ENCODE measurements at places on chromosomes 6 and 20.

DNA sequence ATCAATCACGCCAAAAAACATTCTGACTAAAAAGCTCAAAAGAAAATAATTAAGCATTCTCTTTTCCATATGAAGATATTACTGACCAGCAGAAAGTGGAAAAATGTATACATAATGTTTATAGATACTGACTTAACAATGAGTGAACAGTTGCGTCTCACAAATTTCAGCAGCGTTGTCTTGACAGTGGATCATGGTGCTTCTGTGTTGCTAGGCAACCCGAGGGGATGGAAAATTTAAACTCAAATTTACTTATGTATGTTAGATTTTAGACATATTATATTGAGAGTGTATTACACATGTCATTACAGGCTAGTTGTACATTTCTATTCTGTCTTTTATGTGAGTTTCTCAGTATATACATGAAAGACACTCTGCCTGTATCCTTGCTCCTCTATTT, 110.2 kb downstream of the LAMA2 start:
- DNase-seq = no peak

DNA sequence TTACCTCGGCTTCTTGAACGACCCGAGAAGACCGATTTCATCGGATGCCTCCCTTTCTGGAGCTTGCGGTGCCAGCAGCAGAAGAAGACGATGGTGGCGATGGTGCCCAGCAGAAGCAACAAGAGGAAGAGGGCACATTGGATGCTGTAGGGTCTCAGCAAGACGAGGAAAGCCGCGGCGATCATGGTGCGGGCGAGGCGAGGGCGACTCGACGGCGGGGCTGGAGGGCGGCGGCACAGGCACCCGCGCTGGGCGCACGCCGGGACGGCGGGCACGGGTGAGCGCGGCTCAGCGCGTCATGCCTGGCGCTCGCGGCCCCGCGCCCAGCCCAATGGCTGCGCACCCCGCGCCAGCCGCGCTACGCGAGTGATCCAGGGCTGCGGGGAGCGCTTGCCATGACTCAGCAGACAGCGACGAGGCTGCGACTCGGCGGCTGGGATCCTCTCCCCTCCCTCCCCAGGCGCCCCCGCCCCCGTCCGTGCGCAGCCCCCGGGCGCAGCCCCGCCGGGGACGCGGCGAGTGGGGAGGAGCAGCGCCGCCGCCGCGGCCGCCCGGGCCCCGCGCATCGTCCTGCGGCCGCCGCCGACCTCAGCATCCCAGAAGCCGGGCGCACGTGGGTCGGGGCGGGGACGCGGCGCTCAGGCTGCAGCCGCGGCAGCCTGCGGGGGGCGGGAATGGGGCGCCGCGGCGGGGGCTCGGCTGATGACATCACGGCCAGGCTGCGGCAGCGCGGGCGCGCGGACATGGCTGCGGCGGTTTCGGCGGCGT, at the start of gene BEND6:
TSS of gene BEND6 (plus strand) at position 705 of the 768 bp plus-strand sequence. CDS start 26,704 bp downstream, outside the sequence.
- DNase-seq = no peak

DNA sequence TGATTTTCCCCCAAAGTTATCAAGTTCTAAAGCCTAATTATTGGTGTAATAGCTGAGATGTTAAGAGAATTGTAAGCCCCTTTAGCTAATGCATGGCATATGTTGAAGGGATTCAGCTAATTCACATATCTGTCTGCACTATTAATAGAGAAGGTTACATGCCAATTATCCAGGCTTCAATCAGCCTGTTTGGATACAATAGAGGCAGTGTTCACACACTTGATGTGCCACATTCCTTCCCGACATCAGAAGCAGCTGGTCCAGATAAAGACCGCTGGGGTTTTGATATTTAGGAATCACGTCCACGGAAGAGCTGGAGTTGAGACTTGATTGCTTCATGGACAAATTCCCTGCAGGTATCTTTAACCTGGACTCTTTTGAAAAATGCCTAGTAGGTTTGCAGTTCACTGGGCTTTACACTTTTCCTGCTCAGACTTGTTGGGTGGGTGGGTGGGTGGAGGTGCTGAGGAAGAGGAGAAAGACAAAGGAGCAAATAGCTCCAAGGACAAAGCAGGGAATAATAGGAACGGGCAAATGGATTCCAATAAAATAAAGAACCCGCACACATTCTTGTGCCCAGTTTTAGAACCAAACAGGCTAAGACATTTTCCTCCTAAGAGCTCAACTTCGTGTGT, 142.6 kb upstream of the ZNF217 start:
- no peak for DNase-seq

DNA sequence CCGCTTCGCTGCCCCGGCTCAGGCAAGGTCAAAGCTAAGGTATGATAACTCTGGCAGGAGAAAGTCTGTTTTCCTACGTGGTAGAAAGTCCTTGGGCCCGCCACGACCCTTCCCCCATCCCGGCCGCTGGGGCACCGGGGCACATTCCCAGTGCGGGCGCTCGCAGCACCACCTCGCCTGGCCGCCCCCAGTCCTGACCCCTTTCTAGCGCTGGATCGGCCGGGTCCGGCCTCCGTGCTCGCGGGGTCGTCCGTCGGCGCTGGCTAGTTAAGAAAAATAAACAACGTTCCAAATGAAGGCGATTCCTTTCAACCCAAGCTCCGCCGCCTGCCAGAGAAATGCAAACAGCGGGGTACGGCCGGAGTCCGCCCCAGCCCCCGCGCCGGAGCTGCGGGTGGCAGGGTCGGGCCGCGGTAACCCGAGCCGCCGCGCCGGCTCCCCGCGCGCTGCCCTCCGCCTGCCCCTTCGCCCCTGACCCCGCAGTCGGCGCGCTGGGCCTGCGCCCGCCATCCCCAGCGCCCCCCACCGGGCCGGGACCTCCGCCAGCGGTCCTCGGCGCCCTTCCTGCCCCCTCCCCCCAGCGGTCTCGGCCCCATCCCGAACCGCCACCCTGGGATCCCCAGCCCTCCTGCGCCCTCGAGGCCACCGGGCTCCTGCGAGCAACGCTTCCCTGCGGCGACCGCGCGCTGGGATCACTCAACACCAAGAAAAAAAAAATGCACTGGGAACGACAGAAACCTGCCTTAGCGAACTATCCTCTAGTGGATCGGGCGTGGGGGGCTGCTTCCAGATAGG, 37.6 kb downstream of the NCR2 start:
- no peak for DNase-seq

GRCh38 chr20:6178537-6178936, 55.7 kb upstream of the FERMT1 start:
- no peak for DNase-seq

DNA sequence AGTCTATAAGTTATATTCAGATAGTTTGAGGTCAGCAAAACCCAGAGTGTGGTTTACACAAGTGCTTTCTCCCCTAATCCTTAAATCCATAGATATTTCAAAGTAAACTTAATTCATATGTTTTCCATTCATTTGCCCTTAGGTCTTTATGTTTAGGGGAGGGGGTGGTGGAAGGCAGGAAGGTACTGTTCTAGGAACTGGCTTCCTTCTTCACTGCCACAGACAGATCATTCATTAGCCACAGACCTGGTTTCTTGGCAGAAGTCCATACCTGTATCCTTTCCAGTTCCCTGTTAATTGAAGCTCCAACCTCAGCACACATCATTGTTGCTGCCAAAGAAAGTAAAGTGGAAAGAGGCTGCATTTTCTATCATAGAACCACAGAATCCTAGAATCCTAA, 123.0 kb downstream of the AIG1 start:
- DNase-seq = no peak

DNA sequence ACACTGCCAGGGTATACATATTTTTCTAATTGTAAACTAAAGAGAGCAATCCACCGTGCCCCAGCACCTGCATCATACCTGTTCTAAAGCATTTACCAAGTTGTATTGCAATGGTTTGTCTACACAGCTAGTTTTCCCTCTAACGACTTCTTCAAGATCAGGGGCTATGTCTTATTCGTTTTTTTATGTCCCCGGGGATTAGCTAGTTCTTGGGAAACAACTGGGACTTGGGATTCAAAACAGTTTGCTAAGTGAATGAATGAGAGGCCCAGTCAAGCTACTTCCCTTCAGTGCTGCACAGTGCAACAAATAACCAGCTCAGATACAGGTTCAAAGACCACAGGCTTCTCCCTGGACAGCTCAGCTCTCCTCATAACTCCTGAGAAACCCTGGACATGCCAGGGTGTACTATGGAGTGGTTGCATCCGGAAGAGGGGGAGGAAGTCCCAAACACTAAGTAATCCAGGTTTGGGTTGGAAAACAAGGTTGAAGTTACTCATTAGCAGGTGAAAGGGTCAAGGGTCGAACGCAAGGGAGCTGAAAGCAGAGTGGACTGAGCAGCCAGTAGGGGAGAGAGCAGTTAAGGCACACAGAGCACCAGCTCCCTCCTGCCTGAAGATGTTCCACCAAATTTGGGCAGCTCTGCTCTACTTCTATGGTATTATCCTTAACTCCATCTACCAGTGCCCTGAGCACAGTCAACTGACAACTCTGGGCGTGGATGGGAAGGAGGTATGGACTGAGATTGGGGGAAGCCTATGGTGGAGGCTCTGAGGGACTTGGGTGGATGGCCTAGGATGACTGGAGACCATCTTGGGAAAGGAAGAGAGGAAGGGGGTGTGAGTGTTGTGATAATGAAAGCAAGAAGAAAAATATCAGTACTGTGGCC, at the start of gene APOM:
TSS of gene APOM (plus strand) at position 546 of the 889 bp plus-strand sequence. CDS start at position 619, 73 bp downstream.
- no peak for DNase-seq

- DNase-seq = no peak
Measured at GRCh38 chr6:127267646-127268625, 1.3 kb downstream of the RNF146 start.

GRCh38 chr20:45037050-45037449, 63.9 kb downstream of the KCNS1 start:
- DNase-seq = no peak

DNA sequence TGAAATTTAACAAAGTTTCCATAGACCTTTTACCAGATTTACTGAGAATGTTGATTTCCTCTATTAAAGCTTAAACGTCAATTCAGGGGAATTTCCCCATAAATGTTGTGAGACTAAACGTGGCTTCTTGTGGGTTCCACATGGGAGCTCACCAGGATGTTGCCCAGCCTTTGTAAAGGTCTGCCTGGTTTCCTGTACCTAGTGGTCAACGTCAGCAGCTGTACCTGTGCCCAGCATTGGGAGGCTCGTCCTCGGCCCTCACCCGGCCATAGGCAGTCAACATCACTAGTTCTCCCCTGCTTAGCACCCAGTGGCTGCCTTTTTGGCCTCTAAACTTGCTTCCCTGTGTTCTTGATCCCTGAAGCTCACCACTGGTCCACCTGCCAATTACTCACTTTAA, 22.1 kb upstream of the CD83 start:
- no peak for DNase-seq

DNA sequence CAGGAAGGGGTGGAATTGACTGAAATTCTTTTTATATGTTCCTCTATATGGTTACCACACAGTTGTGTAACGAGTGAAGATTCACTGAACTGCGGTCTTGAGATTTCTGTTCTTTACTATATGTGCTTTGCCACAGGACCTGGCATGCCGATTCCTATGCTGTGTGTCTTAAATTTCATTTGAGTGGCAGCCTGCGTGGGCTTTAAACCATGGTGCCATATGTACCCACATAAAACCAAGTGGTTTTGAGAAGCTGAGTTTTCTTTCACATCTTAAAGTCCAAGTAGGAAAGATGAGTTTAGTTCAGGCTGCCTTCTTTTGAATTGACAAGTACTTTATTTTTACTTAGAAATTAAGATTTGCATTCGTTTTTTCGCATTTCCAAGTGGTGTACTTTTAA, 101.1 kb downstream of the DOK5 start:
- DNase-seq = no peak

- no peak for DNase-seq
Measured at GRCh38 chr6:1023229-1023628, 288.7 kb upstream of the FOXQ1 start.

- no peak for DNase-seq
Measured at GRCh38 chr6:160300076-160300695, 41.6 kb upstream of the SLC22A2 start.

- no peak for DNase-seq
Measured at GRCh38 chr6:42224222-42225028, 6.8 kb upstream of the MRPS10 start.

- no peak for DNase-seq
Measured at GRCh38 chr20:24936526-24937407, 12.3 kb upstream of the CST7 start.

DNA sequence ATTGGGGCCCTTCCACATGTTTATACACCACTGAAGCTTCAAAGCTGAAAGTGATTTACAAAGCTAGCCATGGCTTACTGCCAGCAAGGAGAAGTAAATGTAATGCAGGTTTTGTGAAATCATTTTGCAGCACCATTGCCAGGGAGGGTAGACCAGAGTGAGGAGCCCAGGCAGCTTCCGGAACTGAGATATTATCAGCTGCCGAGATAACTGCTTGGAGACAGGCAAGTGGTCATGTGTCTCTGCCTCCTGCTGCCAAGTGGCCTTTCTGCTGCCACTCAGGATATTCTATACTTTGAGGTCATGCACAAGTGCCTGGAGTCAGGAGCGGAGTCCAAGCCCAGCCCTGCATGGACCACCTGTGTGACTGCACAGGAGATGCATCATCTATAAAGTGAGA, 160.2 kb downstream of the SYNDIG1 start:
- DNase-seq = peak; percentile 25

GRCh38 chr20:62791301-62792181, 4.7 kb upstream of the MRGBP start:
- peak; percentile 43 for DNase-seq

DNA sequence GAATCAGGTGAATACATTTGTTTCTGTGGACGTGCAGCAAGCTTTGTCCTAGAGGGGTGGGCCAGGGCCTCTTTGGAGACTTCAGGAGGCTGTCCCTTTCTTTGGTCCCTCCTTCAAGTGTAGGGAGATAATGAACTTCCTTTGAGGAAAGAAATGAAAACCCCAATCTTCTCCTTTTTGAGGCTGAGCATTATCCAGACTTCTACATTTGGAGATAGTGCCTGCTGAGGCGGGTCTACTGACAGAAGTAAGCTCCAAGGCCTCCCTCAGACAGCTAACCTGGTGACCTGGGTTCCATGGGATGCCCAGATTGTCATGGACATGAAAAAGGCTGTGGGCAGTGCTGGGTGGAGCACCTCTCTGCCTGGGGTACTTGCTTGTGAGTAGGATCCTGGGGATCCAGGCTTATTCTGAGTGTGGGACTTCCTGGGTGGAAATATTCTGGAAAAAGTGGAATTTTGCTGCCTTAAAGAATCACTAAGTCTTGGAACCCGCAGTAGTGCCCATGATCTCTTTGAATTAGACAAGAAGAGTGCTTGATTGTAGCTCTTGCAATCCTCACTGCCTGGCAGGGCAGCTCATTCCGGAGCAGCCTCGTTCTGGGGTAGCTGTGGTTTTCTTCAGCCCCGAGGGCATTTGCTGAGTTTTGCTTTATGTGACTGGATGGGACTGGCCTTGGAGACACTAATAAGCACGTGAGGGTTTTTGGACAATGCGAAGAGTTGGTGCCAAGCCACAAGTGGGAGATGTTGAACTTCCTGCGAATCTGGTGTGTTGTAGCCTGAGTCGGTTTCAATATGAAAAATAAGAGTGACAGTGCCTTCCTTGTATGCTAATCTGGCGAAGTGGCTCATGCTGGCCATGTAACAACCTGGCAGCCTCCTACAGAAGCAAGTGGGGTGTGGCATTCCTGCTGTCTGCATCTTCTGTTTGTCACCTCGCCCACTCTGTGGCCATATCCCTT, 28.1 kb downstream of the SNRNP48 start:
- peak; percentile 56 for DNase-seq

GRCh38 chr6:131216246-131216645, 81.0 kb downstream of the AKAP7 start:
- no peak for DNase-seq

- no peak for DNase-seq
Measured at GRCh38 chr20:43726811-43727338, at the start of gene GTSF1L. TSS of gene GTSF1L (minus strand) at chr20:43727002. CDS start at chr20:43726694, 308 bp downstream.

- DNase-seq = no peak
Measured at GRCh38 chr20:32580970-32581838, 3.9 kb downstream of the NOL4L start.
